ENCODE measurements at places on chromosomes 12 and 14.

GRCh38 chr14:37711831-37712475 is 116.5 kb downstream of the TTC6 start:
- no peak for DNase-seq

DNA sequence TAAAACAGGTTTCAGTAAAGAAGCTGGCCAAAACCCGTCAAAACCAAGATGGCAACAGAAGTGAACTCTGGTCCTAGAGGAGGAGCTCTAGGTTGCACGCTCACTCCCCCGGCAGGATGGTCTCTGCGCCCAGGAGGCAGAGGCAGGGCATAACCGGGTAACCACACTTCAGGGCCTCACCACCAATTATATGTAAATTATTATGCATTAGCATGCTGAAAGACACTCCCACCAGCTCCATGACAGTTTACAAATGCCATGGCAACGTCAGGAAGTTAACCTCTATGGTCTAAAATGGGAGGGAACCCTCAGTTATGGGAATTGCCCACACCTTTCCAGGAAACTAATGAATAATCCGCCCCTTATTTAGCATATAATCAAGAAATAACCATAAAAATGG is 20.1 kb upstream of the SLC6A12 start:
- no peak for DNase-seq

GRCh38 chr12:64556231-64556630 is 54.1 kb upstream of the RASSF3 start:
- no peak for DNase-seq

DNA sequence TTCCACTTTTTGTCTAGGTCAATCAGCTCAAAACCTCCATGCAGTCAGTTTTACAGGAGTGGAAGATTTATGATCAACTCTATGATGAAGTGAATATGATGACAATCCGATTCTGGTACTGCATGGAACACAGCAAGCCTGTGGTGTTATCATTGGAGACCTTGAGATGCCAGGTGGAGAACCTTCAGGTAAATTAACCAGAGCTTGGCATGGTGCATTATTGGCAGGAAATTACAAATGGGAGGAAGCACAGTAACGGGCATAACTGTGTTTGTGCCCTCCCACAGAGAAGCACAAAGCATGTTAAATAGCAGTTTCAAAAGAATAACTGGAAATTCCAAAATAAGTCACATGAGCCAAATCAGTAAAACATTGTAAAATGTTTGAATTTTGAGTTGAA is 135.6 kb downstream of the ESR2 start:
- no peak for DNase-seq

DNA sequence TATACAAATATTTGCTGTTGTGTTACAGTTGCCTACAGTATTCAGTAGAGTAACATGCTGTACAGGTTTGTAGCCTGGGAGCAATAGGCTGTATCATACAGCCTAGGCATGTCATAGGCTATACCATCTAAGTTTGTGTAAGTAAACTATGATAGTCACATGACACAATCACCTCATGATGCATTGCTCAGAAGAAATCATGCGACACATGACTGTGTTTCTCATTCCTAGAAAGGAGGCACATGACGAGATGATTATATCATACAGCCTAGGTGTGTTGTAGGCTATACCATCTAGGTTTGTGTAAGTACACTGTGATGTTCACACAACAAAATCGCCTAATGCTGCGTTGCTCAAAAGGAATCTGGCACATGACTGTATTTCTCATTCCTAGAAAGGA is 31.9 kb downstream of the NOPCHAP1 start:
- DNase-seq: no peak

DNA sequence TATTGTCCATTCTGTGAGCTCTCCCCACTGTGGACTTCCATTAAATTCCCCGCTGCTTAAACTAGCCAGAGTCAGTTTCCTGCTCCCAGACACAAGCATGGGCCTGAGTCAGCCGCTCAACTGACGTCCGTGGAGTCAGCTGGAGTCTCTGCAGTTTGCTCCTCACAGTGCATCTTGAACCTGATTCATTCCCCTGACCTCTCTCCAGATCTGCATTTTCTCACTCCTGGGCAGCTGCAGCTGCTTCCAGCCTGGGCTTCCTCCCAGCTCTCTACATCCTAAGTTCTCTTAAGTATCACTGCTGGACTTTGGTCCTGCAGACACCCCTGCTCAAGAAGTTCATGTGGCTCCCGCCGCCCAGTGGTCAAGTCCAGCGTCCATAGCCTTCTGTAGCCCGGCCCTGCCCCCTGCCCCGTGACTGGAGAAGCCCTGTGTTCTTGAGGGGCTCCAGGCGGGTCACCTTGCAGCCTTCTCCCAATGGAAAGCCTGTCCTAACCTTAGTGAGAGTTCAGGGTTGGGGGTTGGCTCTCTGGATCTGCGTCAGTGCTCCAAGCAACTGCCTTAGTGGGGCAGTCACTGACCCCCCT is 20.0 kb downstream of the NFKBIA start:
- no peak for DNase-seq

GRCh38 chr14:68978172-68978911 is 760 bp downstream of the ACTN1 start:
- peak; percentile 52 for DNase-seq
